Effector memory CD4-positive, alpha-beta T cell (primary cell): ENCODE measurements at places on chromosomes 1 and 21.

GRCh38 chr1:113442131-113442530 is 51.8 kb downstream of the MAGI3 start:
- no peak for DNase-seq

GRCh38 chr1:186681121-186681520 is 898 bp upstream of the PTGS2 start:
- no peak for DNase-seq

DNA sequence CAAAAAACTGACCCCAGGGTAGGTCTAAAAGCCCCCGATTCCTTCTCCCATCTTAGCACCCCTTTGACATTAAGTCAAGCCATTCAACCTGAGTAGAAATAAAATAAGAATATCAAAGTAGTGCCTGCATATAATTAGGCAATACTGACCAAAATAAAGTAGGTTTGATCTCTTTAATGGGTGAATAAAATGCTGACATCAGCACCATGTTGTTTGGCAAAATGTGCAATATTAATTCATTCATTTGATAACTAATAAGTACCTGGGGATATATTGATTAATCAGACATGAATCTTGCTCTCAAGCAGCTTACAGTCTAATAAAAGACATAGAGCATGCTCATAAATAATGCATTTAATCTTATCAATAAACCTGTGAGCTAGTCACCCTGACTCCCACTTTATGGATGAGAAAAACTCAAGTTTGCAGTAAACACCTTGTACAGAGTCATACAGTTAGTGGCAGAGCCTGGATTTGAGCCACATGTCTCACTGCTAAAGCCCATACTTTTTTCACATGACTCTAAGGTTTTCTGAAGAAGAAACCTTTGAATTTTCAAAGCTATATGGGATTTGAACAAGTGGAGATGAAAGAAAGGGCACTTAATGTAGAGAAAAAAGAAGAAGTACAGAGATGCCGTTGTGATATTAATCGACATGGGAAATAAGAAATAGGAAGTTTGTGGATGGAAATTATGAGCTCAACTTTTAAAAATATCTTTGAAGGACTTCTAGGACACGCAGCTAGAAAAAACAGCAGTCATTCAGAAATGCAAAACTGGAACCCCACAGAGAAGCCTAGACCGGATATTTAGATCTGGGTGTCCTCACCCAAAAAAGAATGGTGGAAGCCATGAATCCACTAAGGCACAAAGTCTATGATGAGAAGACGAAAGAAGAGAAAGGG is 183.9 kb downstream of the TOMM20 start:
- no peak for DNase-seq

DNA sequence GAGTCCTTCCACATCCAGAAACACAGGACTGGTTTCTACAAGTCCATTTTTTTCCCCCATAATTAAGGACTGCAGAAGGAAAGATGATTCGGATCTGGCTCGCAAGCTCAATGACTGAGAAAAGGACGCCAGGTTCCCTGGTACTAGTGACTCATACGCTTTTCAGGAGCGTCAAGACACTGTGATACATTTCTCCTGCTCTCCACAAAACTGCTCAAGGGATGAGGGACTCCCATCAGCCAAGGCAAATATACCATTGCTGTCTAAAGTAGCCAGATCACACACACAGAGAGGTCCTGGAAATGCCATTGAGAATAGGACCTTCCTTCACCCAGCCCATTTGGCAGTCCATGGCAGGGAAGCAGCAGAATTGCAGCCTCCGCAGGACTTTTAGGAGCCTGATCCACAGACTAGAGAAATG is 253.6 kb upstream of the IRF2BP2 start:
- DNase-seq = no peak
